Testis (tissue), 5 donors: ENCODE measurements at places on chromosomes 7 and 10. TPM values are rescaled to one million over a fixed set of nuclear protein-coding genes. Genes with fewer than 3 reads are reported as not detected.
A peak's percentile ranks its signal among the peaks of the same experiment; 100 is the strongest.

DNA sequence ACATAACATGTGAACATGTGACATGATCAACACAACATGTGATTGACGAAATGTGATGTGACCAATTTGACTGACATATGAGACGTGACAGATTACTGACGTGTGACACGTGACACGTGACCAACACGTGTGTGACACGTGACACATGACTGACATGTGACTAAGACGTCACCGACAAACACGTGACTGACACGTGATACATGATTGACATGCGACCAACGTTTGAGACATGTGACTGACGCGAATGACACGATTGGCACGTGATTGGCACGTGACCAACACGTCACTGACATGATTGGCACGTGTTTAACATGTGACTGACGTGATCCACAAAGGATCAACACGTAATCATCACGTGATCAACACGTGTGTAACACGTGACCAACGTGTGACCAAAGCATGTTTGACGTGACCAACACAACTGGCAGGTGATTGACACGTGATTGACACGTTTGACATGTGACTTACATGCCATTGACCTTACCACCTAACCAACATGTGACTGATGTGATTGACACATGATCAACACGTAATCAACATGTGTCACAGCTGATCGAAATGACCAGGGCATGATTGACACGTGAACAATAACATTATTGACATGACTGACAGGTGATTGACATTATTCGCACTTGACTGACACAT lies 23.7 kb downstream of the CRPPA start:
- peak; percentile 25 for DNase-seq

GRCh38 chr10:113214331-113214730 lies 264.3 kb downstream of the TCF7L2 start:
- no peak for DNase-seq

GRCh38 chr7:13016592-13017332 lies 329.3 kb downstream of the ARL4A start:
- DNase-seq: no peak

DNA sequence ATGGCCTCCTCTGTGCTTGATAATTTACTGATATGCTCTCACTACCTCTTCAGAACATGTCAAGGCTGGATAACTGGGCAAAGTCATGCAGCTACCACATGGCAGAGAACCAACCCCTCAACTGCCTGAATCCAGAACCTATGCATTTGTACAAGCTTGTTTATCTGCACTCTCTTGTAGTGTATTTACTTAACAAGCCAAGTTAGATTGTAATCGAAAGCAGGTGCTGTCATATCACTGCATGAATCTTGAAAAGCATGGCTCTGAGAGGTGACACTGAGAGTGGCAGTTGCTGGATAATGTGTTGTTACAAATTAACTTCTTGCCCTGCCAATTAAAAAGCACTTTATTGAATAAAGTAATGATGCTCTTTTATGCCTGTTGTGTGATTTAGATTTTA lies 588.6 kb downstream of the NRG3 start:
- no peak for DNase-seq

GRCh38 chr7:7620644-7621210 lies 19.8 kb upstream of the UMAD1 start:
- no peak for DNase-seq

DNA sequence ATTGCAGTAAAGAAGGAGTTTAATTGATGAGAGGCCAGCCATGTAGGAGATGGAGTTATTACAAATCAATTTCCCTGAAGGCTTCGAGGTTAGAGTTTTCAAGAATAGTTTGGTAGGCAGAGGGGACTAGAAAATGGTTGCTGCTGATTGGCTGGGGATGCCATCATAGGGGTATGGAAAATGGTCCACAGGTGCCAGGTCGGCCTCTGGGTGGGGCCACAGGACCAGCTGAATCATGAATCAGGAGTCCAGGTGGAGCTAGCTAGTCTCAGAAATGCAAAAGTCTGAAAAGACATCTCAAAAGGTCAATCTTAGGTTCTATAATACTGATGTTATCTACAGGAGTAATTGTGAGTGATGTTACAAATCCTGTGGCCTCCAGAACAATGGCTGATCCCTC lies 714.0 kb upstream of the GHITM start:
- no peak for DNase-seq

DNA sequence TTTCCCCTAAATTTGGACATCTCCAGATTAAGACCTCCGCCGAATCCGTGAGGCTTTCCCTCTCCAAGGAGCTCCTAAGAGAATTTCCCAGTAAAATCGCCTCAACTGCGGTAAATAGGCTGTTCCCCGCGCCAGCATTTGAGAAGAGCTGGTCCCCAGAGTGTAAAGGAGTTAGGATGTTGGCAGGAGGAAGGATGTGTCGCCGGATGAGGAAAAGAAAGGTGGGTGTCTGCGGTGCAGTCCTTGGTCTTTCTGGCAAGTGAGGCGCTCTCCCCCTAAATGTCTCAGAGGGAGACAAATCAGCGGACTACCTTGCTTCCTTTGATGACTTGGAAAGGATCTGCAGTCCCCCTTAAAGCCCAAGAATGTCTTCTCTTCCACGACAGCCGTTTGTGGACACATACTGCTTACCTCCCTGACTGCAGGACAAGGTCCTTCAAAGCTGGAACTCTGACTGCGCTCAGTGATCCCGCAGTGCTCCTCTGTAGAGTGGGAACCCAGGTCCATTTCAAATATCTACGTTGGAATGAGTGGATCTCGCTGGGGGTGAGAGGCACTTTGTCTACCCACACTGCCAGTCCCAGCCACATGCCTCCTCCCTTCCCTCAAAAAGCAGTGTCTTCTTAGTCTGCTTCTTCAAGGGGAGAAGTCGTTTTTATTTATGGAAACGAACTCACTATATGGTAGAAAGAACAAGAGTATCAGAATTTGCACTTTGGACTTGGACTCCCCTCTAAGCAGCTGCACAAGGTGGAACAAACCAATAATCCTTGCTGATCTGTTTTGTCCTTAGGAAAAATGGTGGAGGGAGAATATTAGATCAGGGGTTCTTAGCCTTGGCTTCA lies 1.1 kb upstream of the DLG5 start:
- DNase-seq: peak; percentile 28

- no peak for DNase-seq
Measured at GRCh38 chr7:16891338-16891737, 9.6 kb upstream of the AGR3 start.

DNA sequence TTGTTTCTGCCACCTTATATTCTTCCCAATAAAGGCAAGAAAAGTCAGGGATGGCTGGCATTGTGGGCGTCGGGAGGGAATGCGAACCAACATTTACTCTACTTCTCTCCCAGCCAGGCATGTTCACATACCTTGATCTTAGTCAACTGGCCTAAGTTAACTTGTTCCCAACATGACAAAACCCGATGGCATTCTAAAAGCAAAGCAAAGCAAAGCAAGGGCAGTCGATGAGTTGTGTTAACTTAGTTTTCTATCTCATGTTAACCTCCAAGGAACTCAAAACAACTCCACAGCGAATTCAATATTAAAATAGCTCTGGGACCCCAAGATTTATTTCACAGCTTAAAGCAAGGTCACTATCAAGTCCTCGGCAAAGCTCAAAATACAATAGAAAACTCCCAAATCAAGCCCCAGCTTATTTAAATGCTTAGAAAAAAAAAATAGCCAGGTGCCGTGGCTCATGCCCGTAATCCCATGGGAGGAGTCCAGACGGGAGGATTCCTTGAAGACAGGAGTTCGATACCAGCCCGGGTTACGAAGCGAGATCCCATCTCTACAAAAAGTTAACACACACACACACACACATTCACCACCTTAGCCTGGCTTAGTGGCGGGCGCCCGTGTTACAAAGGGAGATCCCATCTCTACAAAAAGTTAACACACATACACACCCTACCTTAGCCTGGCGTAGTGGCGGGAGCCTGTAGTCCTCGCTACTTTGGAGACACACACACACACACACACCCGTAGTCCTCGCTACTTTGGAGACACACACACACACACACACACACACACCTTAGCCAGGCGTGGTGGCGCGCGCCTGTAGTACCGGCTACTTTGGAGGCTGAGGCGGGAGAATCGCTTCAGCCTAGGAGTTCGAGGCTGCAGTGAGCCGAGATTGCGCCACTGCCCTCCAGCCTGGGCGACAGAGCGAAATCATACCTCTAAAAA lies 901 bp upstream of the CCNY start:
- peak; percentile 22 for DNase-seq

DNA sequence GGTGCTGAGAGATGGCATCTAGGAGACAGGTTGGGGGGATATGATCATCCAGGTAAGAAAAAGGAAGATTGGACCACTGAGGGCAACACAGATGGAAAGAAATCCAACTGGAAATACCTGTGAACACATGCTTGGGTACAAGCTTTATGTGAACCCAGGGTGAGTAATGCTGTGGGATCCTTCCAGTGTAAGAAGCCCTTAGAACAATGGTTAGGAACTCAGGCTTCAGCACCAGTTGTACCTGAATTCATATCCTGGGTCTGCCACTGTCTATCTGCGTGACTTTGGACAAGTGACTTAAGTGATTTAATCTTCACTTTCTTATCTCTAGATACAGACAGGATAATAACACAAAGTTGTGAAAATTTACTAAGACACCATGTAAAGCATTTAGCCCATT lies 131.0 kb downstream of the ST7 start:
- no peak for DNase-seq

- peak; percentile 23 for DNase-seq
Measured at GRCh38 chr10:89163265-89163995, 43.7 kb downstream of the CH25H start.

DNA sequence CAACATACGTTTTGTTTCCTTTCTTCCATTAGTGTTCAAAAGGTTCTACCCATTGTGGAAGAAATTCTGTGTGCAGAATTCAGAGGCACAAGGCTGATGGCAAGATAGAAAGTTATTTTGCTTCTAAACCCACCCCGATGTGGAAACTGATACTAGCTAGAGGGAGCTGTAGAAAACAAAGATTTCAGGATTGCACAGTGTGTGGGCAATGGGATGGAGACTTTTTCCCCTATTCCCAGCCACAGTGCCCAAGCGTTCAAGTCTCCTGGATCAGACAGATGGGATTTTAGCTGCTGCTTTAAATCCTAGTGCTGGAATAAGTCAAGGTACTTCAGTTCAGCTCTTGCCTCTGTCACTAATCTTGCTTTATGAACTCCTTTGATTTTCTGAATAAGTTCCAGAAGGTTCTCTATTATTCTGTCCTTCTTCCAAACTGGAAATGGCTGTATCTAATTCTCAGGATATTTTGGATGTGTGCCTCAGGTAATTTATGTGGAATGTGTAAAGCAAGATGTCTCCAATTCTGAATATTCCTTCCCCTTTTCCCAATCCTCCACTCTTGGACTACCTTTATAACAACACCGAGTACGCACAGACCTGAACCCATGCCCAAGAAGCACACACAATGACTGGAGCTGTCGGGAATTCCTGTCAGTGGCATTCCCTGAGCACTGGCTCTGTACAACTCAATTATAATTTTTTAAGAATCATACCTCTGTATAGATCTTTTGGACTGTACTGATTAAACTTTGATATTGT lies 473.0 kb downstream of the PLXDC2 start:
- DNase-seq: no peak

- no peak for DNase-seq
Measured at GRCh38 chr7:106965108-106965507, 79.4 kb upstream of the PRKAR2B start.

GRCh38 chr7:14635955-14636354 lies 266.6 kb downstream of the DGKB start:
- DNase-seq: no peak

DNA sequence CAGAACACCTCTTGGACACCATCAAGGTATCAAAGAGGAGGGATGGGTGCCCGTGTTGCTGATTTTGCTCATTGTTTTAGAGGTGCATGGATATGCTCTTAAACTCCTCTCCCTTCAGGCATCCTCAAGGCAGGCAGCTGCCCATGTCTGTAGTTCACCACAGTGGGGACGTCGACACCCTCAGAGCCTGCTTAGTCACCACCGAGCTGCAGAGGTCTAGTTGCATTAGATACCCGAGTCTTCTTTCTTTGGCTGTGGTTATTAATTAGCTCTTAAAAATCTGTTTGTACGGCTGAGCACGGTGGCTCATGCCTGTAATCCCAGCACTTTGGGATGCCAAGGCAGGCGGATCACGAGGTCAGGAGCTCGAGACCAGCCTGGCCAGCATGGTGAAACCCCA lies 24.7 kb upstream of the TSPAN13 start:
- DNase-seq: no peak

GRCh38 chr10:113557424-113557862 lies 4.6 kb downstream of the HABP2 start:
- DNase-seq: no peak

DNA sequence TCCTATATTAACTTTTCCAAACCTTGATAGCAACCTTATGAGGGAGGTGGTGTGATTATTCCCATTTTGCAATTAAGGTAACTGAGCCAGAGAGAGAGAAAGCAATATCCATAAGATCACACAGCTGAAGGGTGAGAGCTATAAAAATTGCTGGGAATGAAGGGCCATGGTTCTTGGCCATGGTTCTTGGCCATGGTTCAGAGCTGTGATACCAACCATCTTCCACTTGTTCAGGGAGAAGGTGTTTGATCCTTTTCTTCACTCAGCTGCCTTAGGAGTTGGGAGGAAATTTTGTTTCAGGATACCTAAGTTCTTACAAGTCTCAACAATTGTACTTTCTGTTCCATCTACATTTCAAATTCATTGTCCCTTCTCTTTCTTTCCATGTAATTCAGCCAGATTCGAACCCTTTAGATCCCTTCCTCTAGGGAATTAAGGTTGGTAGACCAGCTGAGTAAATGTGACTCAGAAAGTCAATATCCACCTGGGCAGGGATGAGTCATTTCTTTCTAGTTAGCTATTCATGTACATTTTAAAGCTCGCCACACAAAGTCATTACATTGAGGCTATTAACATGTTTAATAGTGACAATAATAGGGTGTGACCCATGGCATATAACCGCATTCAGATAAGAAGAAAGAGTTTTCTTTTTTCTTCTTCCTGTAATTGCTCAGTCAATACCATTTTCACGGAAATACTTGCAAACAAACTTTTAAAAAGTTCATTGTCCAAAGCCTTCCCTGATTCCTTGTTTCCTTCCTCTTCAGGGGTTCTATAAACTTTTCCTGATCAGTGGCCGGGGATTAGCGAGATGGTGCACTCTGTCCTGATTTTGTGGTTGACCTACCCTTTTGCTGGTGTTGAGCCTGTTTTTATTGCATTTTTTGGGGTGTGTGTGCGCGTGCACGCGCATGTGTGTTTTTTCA lies 143.4 kb downstream of the TCF7L2 start:
- no peak for DNase-seq

- DNase-seq: no peak
Measured at GRCh38 chr10:97575127-97575668, 2.6 kb downstream of the ANKRD2 start.

- DNase-seq: no peak
Measured at GRCh38 chr7:157949711-157950110, 612.9 kb downstream of the DNAJB6 start.

- no peak for DNase-seq
Measured at GRCh38 chr10:86100581-86101061, 266.0 kb downstream of the GRID1 start.

The FAM237B gene
- not detected for total RNA-seq

The TMEM270 gene
- total RNA-seq: 37.3 TPM

The KCND2 gene
- total RNA-seq: 5.1 TPM

The STAG3 gene
- total RNA-seq: 105 TPM

The KDM7A gene
- total RNA-seq: 24.7 TPM

The TES gene
- 40.4 TPM for total RNA-seq

The OR2A12 gene
- 0.06 TPM for total RNA-seq

The ZNF212 gene
- total RNA-seq: 23.1 TPM
